ENCODE measurements at places on chromosomes 1 and 21. TPM values are rescaled to one million over a fixed set of nuclear protein-coding genes. Genes with fewer than 3 reads are reported as not detected.
A peak's percentile ranks its signal among the peaks of the same experiment; 100 is the strongest.

- no peak overlapping the region for H3K27ac ChIP-seq
- H3K4me1 ChIP-seq, result peaks cover 5% of the 10 kb centered on the region
- no peak overlapping the region for H3K4me3 ChIP-seq
- no peaks in the 10 kb centered on the region for H3K36me3 ChIP-seq
Measured at GRCh38 chr1:147223740-147224615, 1.2 kb downstream of the FMO5 start.

The FYB2 gene
- total RNA-seq, result not detected

The STPG1 gene
- 5.6 TPM for total RNA-seq

The SV2A gene
- total RNA-seq, result 6.0 TPM

The SLC2A1 gene
- 103 TPM for total RNA-seq

GRCh38 chr1:18536915-18537314 lies 56.2 kb downstream of the KLHDC7A start:
- H3K4me3 ChIP-seq, result no peak overlapping the region
- no peak for DNase-seq
- H3K27ac ChIP-seq, result no peak overlapping the region

DNA sequence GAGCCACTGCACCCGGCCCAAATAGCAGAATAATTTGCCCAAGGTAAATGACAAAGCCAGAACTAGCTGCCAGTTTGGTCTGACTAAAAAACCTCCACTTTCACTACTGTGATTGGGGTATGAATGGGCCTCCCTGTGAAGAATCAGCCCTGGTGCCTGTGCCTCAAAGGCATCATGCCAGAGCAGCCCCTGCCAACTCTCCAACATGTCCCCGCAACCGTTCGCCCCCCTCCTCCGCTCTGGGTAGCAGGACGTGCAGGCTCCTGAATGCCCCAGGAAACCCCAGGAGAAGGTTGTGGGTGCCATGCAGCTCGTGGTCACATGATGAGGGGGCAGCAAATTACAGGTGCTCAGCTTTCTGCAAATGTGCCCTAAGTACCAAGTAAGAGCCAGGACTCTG lies 14.6 kb upstream of the CNTN2 start:
- H3K27me3 ChIP-seq, result no peaks in the 10 kb centered on the region
- no peak overlapping the region for H3K27ac ChIP-seq
- no peak for DNase-seq
- no peak overlapping the region for H3K4me3 ChIP-seq
- no peaks in the 10 kb centered on the region for H3K36me3 ChIP-seq

The KAZN gene
- total RNA-seq, result 0.35 TPM

DNA sequence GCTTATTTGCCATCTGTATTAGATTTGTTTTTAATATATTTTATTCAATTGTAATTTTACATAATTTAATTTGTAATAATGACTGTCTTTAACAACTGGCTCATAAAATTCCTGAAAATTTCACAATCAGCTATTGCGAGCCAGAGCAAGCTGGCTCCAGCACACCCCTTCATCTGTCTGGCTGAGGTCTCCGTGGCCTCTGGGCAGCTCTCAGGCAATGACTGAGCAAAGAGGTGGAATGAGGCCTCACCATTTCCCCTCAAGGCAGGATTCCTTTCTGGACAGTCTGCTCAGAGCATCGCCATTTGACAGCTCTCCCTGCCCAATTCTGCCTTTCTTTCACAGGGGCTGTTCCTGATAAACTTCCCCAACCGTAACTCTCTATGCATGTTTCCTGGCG lies 5.8 kb upstream of the KANK4 start:
- no peak overlapping the region for H3K4me3 ChIP-seq
- no peak overlapping the region for H3K27ac ChIP-seq
- no peaks in the 10 kb centered on the region for H3K4me1 ChIP-seq
- H3K27me3 ChIP-seq, result no peaks in the 10 kb centered on the region
- DNase-seq, result no peak

DNA sequence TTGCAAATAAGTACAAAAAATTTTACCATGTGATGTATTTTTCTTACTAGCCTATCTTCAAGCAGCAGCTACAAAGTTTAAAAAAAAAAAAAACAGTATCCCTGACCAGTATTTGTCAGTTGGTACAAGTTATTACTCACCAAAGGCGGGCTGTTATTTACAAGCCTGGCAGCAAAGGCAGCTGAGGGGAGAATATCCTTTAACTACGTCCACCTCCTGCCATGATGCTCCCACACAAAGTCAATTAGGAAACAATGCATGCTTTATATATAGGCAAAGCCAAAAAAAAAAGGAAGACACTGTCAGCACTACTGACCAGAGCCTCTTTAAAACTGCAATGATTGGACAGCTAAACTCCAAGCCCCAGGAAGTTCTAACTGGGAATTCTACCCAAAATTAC lies 13.7 kb downstream of the PSMA5 start:
- peaks cover 83% of the 10 kb centered on the region for H3K36me3 ChIP-seq
- DNase-seq, result no peak
- no peak overlapping the region for H3K4me3 ChIP-seq
- no peak overlapping the region for H3K27ac ChIP-seq

The PIK3R3 gene
- total RNA-seq, result 4.7 TPM

DNA sequence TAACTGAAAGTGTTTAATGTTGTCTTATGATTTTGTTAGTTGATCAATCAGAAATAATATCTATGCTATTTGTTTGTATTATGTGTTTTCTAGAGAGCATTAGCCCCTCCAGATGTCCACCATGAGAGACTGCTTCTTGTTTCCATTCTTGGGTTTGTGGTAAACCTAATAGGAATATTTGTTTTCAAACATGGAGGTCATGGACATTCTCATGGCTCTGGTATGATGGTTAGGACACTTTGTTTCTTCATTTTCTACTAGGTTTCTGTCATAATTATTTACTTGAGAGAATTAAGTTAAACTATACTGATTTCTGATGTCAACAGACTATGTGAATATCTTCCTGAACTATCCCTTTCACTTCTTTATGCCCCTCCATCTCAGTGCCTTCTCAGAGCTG lies 16.1 kb downstream of the SLC30A7 start:
- H3K4me3 ChIP-seq, result no peak overlapping the region
- peaks cover 4% of the 10 kb centered on the region for H3K4me1 ChIP-seq
- no peak for DNase-seq

The HPDL gene
- 42.4 TPM for total RNA-seq

- H3K36me3 ChIP-seq, result peaks cover 8% of the 10 kb centered on the region
- H3K27me3 ChIP-seq, result no peaks in the 10 kb centered on the region
- peaks cover 69% of the 10 kb centered on the region for H3K4me1 ChIP-seq
- DNase-seq, result no peak
- H3K4me3 ChIP-seq, result peak overlapping the region; percentile 64
Measured at GRCh38 chr1:19484798-19485361, 459 bp downstream of the CAPZB start.

DNA sequence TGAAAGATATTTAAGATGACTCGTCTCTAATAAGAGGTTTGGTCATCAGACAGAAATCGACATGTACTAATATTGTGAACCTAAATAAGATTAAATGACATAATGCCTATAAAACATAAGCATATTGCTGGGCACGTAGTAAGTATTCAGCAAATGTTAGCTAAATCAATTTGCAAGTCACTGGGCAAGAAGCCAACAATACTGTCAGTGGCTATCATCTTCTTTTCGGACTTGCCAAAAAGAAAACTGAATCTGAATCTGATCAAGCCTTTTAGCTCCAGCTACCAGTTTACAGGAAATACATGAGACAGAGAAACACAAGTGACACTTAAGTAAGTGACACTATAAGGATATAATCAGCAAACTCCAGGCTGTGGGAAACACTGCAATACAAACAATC lies 46.0 kb downstream of the RPL5 start:
- peaks cover 28% of the 10 kb centered on the region for H3K4me1 ChIP-seq
- H3K4me3 ChIP-seq, result peak overlapping the region; percentile 33
- no peak overlapping the region for H3K27ac ChIP-seq
- no peaks in the 10 kb centered on the region for H3K27me3 ChIP-seq
- no peaks in the 10 kb centered on the region for H3K36me3 ChIP-seq

GRCh38 chr1:115980998-115981993 lies 5.0 kb downstream of the SLC22A15 start:
- H3K27me3 ChIP-seq, result no peaks in the 10 kb centered on the region
- no peak for DNase-seq
- H3K4me3 ChIP-seq, result no peak overlapping the region
- no peaks in the 10 kb centered on the region for H3K36me3 ChIP-seq

DNA sequence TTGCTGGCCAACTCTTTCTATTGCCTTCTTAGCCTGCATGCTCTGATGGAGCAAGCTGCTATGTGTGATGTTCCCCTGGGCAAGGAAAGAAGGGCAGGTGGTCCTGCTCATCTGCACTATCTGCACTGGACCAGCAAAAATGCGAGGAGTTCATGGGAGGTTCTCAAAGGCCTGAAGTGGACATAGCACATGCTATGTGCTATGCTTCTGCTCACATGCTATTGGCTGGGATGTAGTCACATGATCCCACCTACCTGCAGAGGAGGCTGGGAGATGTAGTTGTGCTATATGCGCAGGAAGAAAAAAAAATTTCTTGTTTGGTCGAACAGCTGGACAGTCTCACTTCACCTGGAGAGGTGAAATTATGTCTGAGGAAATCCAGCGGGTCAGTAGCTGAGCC lies 587.7 kb downstream of the MATN1 start:
- H3K4me1 ChIP-seq, result no peaks in the 10 kb centered on the region
- H3K27ac ChIP-seq, result no peak overlapping the region
- DNase-seq, result no peak
- no peaks in the 10 kb centered on the region for H3K27me3 ChIP-seq
- no peaks in the 10 kb centered on the region for H3K36me3 ChIP-seq

The CD2 gene
- total RNA-seq, result 364 TPM

DNA sequence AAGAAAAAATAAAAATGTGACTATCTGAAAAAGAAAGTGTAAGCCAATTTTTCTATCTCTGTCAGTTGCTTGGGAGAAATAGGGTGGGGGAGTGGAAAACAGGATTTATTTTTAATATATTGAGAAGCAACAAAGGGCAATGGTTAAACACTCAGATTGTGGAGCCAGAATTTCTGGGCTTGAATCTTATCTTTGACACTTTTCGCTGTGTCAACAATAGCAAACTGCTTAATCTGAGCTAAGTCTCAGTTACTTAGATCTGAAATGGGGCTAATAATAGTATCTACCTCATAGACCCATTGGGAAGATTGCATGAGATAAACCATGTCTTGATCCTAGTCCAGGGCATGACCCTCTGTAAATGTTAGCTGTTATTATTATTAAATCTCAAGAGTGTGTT lies 468.1 kb downstream of the ADGRL2 start:
- no peak overlapping the region for H3K4me3 ChIP-seq
- no peaks in the 10 kb centered on the region for H3K27me3 ChIP-seq
- no peak overlapping the region for H3K27ac ChIP-seq
- no peak for DNase-seq
- no peaks in the 10 kb centered on the region for H3K36me3 ChIP-seq

- H3K27me3 ChIP-seq, result no peaks in the 10 kb centered on the region
- H3K4me3 ChIP-seq, result no peak overlapping the region
- peaks cover 58% of the 10 kb centered on the region for H3K4me1 ChIP-seq
- H3K36me3 ChIP-seq, result no peaks in the 10 kb centered on the region
Measured at GRCh38 chr1:25767437-25767770, 32.6 kb upstream of the SELENON start.

- H3K27me3 ChIP-seq, result no peaks in the 10 kb centered on the region
- DNase-seq, result peak; percentile 12
- no peaks in the 10 kb centered on the region for H3K36me3 ChIP-seq
Measured at GRCh38 chr1:53367503-53368313, 39.8 kb upstream of the LRP8 start.

- DNase-seq, result no peak
- H3K4me1 ChIP-seq, result peaks cover 13% of the 10 kb centered on the region
- H3K36me3 ChIP-seq, result no peaks in the 10 kb centered on the region
- H3K4me3 ChIP-seq, result no peak overlapping the region
Measured at GRCh38 chr1:243250102-243250501, 5.0 kb downstream of the CEP170 start.

The SPTA1 gene
- not detected for total RNA-seq

The FAM72B gene
- total RNA-seq, result 15.2 TPM

DNA sequence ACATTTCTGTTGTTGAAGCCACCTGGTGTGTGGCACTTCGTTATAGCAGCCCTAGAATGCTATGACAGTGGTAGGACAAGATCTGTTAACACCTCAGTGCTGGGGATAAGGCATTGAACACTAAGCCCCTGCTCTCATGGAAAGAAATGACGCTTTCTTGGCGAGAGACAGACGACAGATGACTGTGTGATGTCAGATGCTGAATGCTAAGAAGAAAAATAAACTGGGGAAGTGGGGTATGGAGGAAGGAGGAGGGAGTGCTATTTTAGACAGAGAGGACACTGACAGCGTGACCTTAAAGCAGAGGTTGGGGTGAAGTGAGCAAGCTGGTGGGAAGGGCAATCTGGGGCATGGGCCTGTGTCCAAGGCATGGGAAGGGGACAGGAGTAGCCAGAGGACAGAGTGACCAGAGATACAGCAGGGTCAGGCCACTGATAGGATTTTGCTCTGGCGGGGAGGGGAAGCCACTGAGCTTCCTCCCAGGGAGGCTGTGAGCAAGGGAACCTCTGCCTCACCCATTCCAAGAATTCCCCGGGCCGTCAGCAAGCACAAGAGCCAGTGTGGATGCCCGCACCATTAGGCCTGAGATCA lies 15.2 kb downstream of the DOP1B start:
- no peaks in the 10 kb centered on the region for H3K27me3 ChIP-seq
- H3K27ac ChIP-seq, result no peak overlapping the region
- peaks cover 15% of the 10 kb centered on the region for H3K4me1 ChIP-seq
- no peaks in the 10 kb centered on the region for H3K36me3 ChIP-seq
- no peak for DNase-seq

The FOXD2 gene
- 0.18 TPM for total RNA-seq

DNA sequence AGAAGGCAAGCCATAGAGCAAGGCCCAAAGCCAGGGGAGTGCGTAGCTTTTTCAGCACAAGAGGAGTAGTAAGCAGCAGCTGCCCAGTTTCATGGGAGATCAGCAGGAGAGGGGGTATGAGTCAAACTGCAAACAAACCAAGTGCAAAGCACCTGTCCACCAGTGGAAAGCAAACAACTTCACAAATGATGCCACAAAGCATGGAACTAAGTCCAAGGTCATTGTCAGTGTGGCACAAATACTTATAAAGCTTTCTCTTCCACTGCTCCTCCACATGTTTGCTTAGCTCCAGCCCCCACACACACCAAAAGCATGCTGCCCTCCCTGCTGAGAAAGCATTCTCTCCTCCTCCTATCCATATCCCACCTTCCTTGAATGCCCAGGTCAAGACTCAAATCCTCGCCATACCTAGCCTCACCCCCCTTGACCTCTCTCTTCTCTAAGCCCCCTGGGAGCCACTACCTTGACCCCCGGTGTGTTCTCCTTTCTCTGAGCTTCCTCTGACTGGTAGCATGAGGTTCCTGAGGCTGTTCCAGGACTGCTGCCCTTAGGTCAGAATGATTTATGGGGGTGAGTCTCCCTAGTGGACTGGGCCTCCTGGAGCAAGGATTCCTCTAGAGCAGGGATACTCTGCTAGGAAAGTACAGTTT lies 70.4 kb downstream of the DMAP1 start:
- no peak overlapping the region for H3K27ac ChIP-seq
- H3K4me1 ChIP-seq, result no peaks in the 10 kb centered on the region
- no peak for DNase-seq
- no peak overlapping the region for H3K4me3 ChIP-seq
- no peaks in the 10 kb centered on the region for H3K27me3 ChIP-seq
- peaks cover 4% of the 10 kb centered on the region for H3K36me3 ChIP-seq

- H3K4me1 ChIP-seq, result no peaks in the 10 kb centered on the region
- H3K4me3 ChIP-seq, result no peak overlapping the region
- H3K27ac ChIP-seq, result no peak overlapping the region
- H3K36me3 ChIP-seq, result no peaks in the 10 kb centered on the region
- no peak for DNase-seq
- no peaks in the 10 kb centered on the region for H3K27me3 ChIP-seq
Measured at GRCh38 chr21:35619184-35619583, 441.1 kb downstream of the SETD4 start.

Data from CD8-positive, alpha-beta memory T cell (primary cell).